ENCODE measurements at places on chromosomes 11 and 22.

DNA sequence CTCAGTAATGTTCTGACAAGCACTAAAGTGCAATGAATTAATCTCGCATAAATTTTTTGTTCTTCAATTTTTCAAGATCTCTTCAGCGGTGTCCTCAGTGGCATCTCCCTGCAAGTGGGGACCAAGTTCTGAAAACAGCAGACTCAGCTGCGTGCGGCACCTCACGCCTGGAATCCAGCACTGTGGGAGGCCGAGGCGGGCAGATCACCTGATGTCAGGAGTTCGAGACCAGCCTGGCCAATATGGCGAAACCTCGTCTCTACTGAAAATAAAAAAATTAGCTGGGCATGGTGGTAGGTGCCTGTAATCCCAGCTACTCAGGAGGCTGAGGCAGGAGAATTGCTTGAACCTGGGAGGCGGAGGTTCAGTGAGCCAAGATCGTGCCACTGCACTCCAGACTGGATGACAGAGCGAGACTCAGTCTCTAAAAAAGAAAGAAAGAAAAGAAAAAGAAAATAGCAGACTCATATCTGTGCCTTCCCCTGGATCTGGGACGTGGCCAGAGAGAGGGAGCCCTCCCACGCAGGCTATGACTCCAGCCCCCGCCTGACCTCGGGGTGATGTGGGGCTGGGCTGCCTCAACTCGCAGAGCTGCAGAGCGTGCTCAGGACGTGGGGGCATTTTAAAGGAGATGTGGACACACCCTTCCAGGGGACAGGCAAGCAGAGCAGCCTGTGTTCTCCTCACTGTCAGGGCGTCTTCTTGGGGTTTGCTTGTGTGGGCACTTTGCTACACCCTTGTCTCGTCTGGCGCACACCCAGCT lies 346.6 kb downstream of the BRD1 start:
- DNase-seq, result no peak

GRCh38 chr11:86680716-86681482 lies 8.5 kb upstream of the ME3 start:
- DNase-seq, result no peak

GRCh38 chr11:128324051-128324481 lies 263.3 kb downstream of the ETS1 start:
- DNase-seq, result no peak

DNA sequence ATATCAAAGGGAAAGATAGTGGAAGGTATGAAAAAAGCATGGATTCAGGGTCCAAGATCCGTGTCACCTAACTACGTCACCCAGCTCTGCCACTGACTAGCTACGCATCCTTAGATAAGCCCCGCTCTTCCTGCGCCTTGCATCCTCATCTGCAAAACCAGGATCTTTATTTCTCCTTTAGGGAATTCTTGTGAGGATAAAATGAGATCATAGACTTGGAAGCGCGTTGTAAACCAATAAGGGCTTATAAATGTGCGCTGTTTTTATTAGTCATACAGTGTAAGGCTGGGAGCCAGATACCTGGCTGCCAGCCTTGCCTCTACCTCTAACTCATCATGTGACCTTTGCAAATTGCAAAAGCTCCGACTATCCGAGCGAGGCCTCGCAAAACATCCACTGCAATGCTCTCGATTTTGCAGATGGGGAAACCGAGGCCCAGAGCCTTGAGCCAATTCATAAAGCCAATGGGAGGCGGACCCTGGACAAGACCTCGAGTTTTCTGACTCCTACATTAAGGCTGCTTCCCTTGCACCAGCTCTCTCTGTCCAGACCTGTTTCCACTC lies 753 bp downstream of the PRPF19 start:
- DNase-seq, result no peak

All from GM12892 (cell line).